ENCODE measurements at places on chromosomes 13 and 19. TPM values are rescaled to one million over a fixed set of nuclear protein-coding genes. Genes with fewer than 3 reads are reported as not detected.

The LRRC8E gene
- total RNA-seq: 2.6 TPM

The CEACAM3 gene
- not detected for total RNA-seq

The TMC4 gene
- total RNA-seq: not detected

The ACP7 gene
- not detected for total RNA-seq

The DZIP1 gene
- total RNA-seq: 44.5 TPM

The NCAN gene
- total RNA-seq: not detected

The ZNF440 gene
- total RNA-seq: 14.0 TPM

The DNMT1 gene
- total RNA-seq: 23.4 TPM

The LIG4 gene
- total RNA-seq: 14.5 TPM

The CCDC8 gene
- total RNA-seq: 14.9 TPM

The KLK1 gene
- not detected for total RNA-seq

The ZFR2 gene
- not detected for total RNA-seq

The WDR87 gene
- not detected for total RNA-seq

The SLC1A6 gene
- total RNA-seq: not detected

The FCHO1 gene
- total RNA-seq: 1.3 TPM

The FFAR3 gene
- not detected for total RNA-seq

The CCL25 gene
- not detected for total RNA-seq

The CSNK1A1L gene
- total RNA-seq: not detected

The IL11 gene
- total RNA-seq: 15.1 TPM

The GRK1 gene
- under 0.01 TPM for total RNA-seq

The MYCBP2 gene
- 62.6 TPM for total RNA-seq

The ZNF177 gene
- total RNA-seq: 0.43 TPM

The ZNF66 gene
- 3.3 TPM for total RNA-seq

The NXNL1 gene
- not detected for total RNA-seq

The CEACAM20 gene
- total RNA-seq: not detected

The CYP4F8 gene
- total RNA-seq: not detected

The FDX2 gene
- 19.5 TPM for total RNA-seq

The MTUS2 gene
- total RNA-seq: 0.57 TPM

The CABP5 gene
- not detected for total RNA-seq

The CLEC17A gene
- total RNA-seq: not detected

The DIS3 gene
- 39.4 TPM for total RNA-seq

The DHDH gene
- not detected for total RNA-seq

The ZNF846 gene
- 4.8 TPM for total RNA-seq

The ZNF724 gene
- total RNA-seq: 0.22 TPM

The SCEL gene
- total RNA-seq: under 0.01 TPM

The PLVAP gene
- not detected for total RNA-seq

The KIR3DL2 gene
- not detected for total RNA-seq

The HCST gene
- 0.86 TPM for total RNA-seq

The CBLC gene
- total RNA-seq: 0.57 TPM

All from placental pericyte (primary cell).